T-helper 2 cell treated with Interferon-gamma antibody and Interleukin-4, amounts not matched to agents 5 μg/mL and 100 μg/mL, for 36 hours (primary cell): ENCODE measurements at places on chromosomes 1 and 21.

- H3K36me3 ChIP-seq, result no peaks in the 10 kb centered on the region
- peaks cover 7% of the 10 kb centered on the region for H3K4me1 ChIP-seq
- no peaks in the 10 kb centered on the region for H3K27me3 ChIP-seq
- no peak overlapping the region for H3K27ac ChIP-seq
- no peak overlapping the region for H3K4me3 ChIP-seq
Measured at GRCh38 chr1:56330391-56331026, 248.9 kb downstream of the PLPP3 start.

- H3K36me3 ChIP-seq, result no peaks in the 10 kb centered on the region
- no peaks in the 10 kb centered on the region for H3K27me3 ChIP-seq
- H3K4me1 ChIP-seq, result no peaks in the 10 kb centered on the region
- no peak for DNase-seq
- H3K27ac ChIP-seq, result no peak overlapping the region
Measured at GRCh38 chr1:33908324-33908956, 44.6 kb downstream of the HMGB4 start.

- H3K27ac ChIP-seq, result no peak overlapping the region
- H3K4me1 ChIP-seq, result peaks cover 9% of the 10 kb centered on the region
- no peak overlapping the region for H3K4me3 ChIP-seq
Measured at GRCh38 chr1:109628540-109629321, 9.1 kb downstream of the AMPD2 start.

GRCh38 chr1:97739596-97740103 lies 181.2 kb downstream of the DPYD start:
- no peak overlapping the region for H3K27ac ChIP-seq
- no peak for DNase-seq
- H3K27me3 ChIP-seq, result no peaks in the 10 kb centered on the region
- H3K36me3 ChIP-seq, result no peaks in the 10 kb centered on the region
- no peak overlapping the region for H3K4me3 ChIP-seq
